ENCODE measurements at places on chromosomes 3 and 15. TPM values are rescaled to one million over a fixed set of nuclear protein-coding genes. Genes with fewer than 3 reads are reported as not detected.

MGLL gene
- total RNA-seq: 8.9 TPM

EID1 gene
- total RNA-seq: 374 TPM

IL17RE gene
- 0.23 TPM for total RNA-seq

TM6SF1 gene
- 2.5 TPM for total RNA-seq

SLC6A1 gene
- total RNA-seq: 0.05 TPM
